Activated CD4-positive, alpha-beta T cell treated with anti-CD3 and anti-CD28 coated beads, Interleukin-2, amount 10 ng/mL, durations not matched to agents 7 days and 5 days (primary cell): ENCODE measurements at places on chromosomes 5 and 9. TPM values are rescaled to one million over a fixed set of nuclear protein-coding genes. Genes with fewer than 3 reads are reported as not detected.

- DNase-seq, result peak; percentile 89
Measured at GRCh38 chr5:35924950-35925722, 13.3 kb downstream of the CAPSL start.

- DNase-seq, result no peak
Measured at GRCh38 chr5:14178671-14179211, 35.6 kb downstream of the TRIO start.

DNA sequence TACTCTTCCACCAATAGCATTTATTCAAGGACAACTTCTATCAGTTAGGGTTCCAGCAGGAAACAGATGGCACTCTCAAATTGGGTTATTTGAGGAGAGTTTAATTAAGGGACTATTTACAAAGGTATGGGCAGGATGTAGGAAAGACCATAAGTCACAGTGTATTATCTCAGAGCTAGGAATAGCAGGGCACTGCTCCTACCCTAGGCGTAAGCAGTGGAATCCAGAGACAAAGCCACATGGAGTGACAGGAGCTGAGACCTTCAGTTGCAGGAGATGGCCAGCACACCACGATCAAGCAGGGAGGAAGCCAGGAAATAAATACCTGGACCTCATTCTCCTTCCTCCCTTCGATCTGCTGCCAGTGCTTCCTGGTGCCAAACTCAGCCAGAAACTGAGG, 274.9 kb upstream of the SLC30A5 start:
- no peak for DNase-seq

- DNase-seq, result no peak
Measured at GRCh38 chr9:70043285-70043684, 363 bp upstream of the MAMDC2 start.

ADAMTS16 gene
- total RNA-seq, result not detected

DNA sequence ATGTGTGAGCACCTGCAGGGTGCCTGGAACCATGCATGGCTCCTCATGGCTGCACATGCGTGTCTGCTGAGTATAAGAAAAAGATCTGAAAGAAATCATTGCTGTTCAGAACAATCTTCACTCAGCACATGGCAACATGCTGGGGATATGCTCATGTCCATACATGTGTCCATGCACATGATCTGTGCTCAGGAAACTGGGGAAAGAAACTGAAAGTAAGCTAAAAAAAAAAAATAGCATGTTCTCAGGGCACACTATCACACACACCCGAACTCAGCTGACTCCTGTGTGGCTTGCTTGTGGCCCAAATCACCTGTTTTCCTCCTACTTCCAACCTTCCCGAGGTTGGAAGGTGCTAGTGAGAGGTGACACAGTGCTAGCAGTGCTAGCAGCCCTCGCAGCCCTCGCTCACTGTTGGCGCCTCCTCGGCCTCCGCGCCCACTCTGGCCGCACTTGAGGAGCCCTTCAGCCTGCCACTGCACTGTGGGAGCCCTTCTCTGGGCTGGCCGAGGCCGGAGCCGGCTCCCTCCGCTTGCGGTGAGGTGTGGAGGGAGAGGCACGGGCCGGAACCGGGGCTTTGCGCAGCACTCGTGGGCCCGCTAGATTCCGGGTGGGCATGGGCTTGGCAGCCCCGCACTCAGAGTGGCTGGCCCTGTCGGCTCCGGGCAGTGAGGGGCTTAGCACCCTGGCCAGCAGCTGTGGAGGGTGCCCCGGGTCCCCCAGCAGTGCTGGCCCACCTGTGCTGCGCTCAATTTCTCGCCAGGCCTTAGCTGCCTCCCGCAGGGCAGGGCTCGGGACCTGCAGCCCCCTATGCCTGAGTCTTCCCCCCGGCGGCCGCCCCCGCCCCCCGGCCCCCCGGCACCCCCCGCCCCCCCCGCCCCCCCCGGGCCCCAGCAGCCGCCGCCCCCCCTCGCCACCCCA, 76.0 kb downstream of the GADD45G start:
- no peak for DNase-seq

DNA sequence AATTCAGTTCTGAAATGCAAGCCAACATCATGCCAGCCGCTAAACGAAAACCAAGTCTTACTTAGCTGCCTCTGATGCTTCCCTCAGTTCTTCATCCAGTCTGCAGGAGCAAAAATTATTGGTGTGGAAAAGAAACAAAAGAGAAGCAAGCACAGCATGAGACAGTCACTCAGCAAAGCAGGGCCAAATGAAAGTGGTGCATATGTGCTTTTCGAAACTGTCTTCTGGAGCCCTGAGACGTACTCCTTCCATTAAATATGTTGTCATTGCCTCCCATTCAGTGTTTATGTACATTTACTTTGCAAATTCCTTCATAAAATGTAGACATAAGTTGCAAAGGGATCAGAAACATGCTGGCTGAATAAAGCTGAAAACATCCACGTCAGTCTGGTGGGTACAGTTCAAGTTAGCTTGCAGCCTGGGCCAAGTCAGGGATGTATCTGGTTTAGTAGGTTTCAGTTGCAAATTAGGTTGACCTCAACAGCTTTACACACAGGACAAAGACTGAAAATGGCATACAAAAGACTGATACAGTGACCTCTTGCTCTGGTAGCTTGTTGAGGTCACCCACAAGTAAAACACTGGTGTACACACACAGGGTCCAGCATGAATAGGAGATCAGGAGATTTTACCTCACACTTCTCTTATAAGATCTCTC, 139.7 kb upstream of the PCA3 start:
- DNase-seq, result no peak

GLRA1 gene
- total RNA-seq, result not detected

TGFBI gene
- 0.10 TPM for total RNA-seq

GRCh38 chr9:32351845-32352244, 32.6 kb upstream of the ACO1 start:
- DNase-seq, result no peak

NPDC1 gene
- total RNA-seq, result 41.4 TPM

KIF20A gene
- 70.9 TPM for total RNA-seq

SPINK4 gene
- total RNA-seq, result not detected

GRCh38 chr5:17308326-17309065, 91.1 kb downstream of the BASP1 start:
- DNase-seq, result no peak

DNA sequence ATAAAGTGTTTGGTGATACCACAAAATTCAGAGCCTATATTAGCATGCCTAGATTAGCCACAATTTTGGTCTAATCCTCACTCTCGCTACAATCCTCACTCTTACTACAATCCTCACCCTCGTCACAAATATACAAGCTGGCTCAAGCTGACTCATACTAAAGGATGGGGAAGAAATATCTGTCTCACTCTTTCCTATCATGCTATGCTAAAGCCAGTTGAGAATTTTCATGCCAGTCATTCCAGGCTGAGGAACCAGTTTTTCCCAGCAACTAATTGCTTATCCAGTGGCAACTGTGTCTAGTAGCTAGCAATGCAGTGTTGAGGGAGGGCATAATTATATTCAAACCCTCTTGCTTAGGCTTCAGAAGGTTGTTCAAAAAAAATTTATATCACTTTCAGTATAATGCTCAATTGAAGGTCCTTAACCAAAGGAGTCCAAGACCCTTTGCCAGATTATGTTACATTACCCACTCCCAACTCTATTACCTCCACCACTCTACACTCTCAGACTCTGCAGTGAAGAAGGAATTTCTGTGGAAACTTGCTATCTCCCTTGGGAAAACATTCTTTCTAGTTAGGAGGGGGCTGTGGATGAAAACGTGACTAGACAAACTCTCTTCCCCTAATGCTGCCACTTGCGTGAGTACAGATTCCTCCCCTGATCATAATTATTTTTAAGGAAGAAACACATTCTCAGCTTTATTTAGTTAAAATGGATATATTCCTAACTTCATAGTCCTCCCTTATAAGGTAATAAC, 810.3 kb upstream of the ACO1 start:
- DNase-seq, result no peak

GRCh38 chr5:43874772-43875171, 271.8 kb downstream of the NNT start:
- DNase-seq, result no peak

- DNase-seq, result no peak
Measured at GRCh38 chr5:132751444-132751843, 4.2 kb downstream of the CCNI2 start.

SLC45A2 gene
- not detected for total RNA-seq

MAP3K1 gene
- total RNA-seq, result 63.9 TPM

GRCh38 chr9:86116425-86116824, 17.1 kb upstream of the GOLM1 start:
- no peak for DNase-seq

DNA sequence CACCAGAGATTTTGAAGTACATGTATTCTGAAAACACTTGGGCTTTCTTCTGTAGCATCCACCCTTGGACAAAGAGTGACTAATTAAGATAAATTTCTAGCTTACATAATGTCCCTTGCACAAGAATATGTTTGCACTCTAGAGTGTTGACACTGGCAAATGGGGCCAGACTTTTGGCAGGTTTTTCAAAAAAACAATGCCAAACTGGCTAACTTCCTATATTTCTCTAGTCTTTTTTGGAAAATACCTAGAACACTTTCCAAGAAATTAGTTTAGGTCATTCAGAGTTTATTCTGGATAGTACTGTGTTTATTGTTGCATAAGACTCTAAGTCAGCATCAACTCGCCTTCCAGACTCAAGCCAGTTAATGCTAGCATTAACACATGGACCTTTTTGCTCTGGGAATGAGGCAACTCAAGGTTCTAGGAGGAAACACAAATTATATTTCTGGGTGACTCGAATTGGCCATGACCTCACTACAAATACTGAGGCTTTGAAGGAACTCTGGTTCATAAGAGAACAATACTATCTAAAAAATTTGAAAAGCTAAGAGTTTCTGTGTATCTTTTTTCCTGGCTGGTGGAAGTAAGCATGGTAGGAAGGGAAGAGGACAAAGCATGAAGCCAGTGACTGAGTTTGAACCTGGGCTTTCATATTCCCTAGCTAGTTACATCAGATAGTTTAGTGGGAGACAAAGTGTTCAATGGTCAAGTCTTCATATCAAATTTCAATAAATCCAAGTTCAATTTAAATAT, 101.6 kb downstream of the NREP start:
- DNase-seq, result no peak

DNA sequence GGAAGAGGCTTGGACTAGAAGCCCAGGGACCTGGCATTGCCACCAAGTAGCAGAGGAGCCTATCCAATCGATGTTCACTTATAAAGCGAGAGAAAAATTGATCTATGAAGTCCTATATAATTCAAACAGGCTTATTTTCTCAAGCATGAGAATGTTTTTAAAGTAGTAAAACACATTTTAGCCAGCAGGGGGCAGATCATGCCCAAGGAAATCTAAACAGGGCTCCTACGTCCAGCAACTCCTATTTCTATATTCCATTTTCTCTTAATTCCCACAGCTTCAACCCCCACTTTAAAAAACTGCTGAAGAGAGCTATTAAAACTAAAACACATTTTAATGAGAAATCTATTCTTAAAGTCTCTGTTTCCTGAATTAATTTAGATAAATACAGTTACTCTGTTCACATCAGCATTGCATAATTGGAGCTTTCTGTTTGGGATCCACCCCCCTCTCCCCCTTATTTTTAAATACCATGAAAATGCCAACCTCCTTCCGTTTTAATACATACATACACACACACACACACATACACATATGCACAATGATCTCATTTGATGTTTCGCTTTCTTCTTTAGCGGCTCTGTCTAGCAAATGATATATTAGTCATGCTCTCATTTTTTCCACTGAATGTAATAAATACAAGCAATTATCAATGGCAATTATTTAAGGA, 144.9 kb downstream of the MYO10 start:
- peak; percentile 28 for DNase-seq

DNA sequence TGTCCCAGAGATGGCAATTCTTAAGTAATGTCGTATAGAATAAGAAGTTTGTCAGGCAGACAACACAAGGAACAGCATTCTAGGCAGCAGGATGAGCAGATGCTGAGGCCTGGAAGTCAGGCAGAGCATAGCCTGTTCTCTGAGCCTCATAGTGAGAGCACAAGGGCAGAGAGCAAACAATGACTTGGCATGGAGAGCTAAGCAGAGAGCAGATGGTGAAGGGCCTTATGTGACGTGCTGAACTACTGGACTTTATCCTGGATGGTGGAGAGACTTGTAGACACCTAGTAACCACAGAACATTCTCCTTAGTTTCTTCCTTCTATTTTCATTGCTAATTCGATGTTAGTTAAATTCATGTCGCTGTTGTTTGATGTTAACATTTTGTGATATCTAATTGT, 60.1 kb downstream of the KCTD16 start:
- no peak for DNase-seq

DNA sequence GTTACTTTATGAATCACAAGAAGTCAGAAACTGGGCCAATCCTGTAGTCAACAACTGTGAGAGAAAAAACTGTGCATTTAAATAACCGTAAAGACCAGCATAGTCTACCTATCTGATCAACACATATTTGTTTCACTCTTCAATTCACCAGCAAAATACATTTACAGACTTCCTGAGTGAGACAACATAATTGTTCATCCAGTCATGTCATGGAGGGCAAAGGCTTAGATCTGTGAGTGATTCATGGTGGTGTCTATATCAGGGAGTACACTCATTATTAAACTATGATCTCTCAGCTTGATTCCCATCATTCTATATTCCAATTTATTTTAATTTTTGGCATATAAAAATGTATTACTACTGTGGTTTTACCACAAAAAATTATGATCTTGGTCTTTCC, 694.6 kb downstream of the DNAH5 start:
- DNase-seq, result no peak

CEL gene
- total RNA-seq, result 3.5 TPM

RANBP3L gene
- not detected for total RNA-seq

CNTNAP3B gene
- not detected for total RNA-seq

DNA sequence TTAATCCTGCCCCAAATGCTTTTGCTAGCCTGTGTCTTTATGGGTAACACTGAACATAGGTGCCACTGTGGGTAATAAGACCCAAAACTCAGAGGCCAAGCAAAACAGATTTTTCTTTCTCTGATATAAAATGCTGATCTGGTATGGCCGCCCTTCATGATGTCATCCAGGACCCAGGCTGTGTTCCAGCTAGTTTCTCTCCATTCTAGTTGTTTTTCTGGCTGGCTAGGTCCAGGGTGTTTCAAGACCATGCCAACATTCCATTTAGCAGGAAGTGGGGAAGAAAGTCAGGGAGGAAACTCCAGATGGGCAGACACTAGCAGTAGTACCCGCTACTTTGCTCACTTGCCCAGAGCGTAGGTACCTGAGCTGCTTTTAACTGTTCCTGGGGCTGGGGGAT, 183.9 kb upstream of the OTULINL start:
- no peak for DNase-seq

CDC20B gene
- total RNA-seq, result 0.12 TPM

DNA sequence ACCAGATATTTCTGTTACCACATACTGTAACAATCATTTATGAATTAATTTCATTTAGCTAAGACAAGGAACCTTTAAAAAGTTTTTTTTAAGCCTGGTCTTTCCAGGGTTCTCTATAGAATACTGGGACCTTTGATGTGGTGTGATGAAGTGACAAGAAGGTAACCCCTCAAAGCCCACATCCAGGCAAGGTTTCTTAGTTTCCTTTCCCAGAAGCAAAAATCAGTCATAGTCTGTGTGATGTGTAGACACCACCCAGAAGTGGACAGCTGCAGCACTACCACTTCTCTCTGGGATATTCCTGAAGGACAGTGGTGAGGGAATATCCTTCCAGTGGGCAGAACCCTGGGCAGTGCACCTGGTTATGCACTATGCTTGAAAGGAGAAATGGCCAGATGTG, 115.6 kb downstream of the TTC39B start:
- peak; percentile 38 for DNase-seq

- DNase-seq, result no peak
Measured at GRCh38 chr5:124398460-124398859, 348.0 kb downstream of the ZNF608 start.

- no peak for DNase-seq
Measured at GRCh38 chr9:107653263-107653821, 163.8 kb upstream of the KLF4 start.

GRCh38 chr9:97711223-97711626, 14.1 kb upstream of the XPA start:
- DNase-seq, result peak; percentile 17

SH3GLB2 gene
- total RNA-seq, result 111 TPM

GRCh38 chr5:137695651-137696428, 40.0 kb downstream of the KLHL3 start:
- DNase-seq, result peak; percentile 47
